Activated CD4-positive, alpha-beta T cell treated with anti-CD3 and anti-CD28 coated beads for 36 hours (primary cell): ENCODE measurements at places on chromosomes 5 and 9. TPM values are rescaled to one million over a fixed set of nuclear protein-coding genes. Genes with fewer than 3 reads are reported as not detected.

DNA sequence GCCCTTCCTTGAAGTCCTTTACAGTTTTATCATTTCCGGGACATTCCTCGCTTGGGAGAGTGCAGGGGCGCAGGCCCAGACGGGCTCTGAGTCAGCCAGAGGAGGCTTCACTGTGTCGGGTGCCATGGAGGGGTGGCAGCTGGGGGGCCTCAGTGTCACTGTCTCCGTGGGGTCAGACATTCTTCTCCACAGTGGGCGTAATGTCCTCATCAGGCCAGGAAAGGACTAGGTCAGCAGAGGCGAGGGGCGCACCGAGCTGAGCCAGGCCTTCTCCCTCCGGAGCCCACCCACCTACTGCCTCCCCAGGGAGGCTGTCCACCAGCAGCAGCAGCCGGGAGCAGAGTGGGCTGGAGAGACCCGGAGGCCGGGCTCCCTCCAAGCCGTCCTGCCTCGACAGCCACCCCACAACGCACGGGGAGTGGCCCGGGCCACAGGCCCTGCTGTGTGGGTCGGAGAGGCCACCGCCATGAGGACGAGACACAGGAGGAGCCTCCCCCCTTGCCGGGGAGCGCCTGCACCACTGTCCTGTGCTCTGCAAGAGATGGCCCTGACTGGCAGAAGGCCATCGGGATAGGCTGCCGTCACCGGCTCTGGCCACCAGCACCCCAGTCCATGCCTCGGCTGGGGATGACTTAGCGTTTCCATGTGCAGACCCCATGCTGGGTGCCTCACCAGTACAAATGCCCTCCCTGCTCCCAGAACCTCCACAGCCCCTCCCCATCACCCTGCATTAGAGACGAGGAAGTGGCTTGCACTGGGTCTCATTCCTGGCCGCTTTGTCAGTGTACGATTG is 26.5 kb downstream of the SARDH start:
- H3K4me3 ChIP-seq, result no peak overlapping the region
- H3K4me1 ChIP-seq, result peaks cover 29% of the 10 kb centered on the region
- H3K27ac ChIP-seq, result no peak overlapping the region
- no peaks in the 10 kb centered on the region for H3K27me3 ChIP-seq

DNA sequence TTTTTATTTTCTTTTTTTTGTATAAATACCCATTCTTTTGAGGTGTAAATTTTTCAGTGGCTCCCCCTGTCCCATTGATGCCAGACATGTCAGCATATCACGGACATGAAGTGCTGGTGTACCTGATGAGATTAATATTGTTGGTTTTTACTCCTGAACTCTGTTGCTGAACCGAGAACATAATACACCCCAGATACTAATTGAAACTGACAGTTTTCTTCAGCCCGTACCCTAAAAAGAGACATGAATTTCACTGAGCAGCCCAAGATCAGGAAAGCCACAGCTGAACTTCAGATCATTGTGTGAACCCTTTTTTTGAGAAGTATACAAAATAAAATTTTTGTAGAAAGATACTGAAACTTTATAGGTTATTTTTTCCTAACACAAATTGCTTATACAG is 75.7 kb downstream of the PRDM9 start:
- H3K4me1 ChIP-seq, result no peaks in the 10 kb centered on the region
- no peak overlapping the region for H3K4me3 ChIP-seq
- no peak overlapping the region for H3K27ac ChIP-seq
- H3K27me3 ChIP-seq, result no peaks in the 10 kb centered on the region

OTP gene
- not detected for total RNA-seq

DNA sequence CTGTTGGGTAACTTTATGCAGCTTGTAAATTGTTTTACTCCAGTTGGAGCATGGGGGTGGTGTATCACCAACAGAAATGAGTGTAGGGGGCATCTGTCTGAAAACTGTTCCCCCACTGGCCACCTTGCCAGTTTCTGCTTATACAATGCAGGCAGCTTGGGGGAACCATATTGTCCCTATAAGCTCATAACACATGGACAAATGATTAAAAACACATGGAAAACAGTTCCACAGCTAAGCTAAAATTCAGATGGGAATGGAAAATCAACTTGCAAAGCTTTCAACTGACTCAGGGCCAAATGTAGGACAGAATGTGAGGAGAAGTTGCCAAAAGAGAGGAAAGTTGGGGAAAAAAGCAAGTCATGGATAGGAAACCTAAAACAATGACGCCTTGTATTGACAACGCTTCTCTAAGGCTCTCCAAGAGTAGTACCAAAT is 7.9 kb upstream of the CER1 start:
- H3K4me1 ChIP-seq, result no peaks in the 10 kb centered on the region
- no peaks in the 10 kb centered on the region for H3K36me3 ChIP-seq
- H3K27me3 ChIP-seq, result peaks cover 7% of the 10 kb centered on the region
- no peak overlapping the region for H3K27ac ChIP-seq

DNA sequence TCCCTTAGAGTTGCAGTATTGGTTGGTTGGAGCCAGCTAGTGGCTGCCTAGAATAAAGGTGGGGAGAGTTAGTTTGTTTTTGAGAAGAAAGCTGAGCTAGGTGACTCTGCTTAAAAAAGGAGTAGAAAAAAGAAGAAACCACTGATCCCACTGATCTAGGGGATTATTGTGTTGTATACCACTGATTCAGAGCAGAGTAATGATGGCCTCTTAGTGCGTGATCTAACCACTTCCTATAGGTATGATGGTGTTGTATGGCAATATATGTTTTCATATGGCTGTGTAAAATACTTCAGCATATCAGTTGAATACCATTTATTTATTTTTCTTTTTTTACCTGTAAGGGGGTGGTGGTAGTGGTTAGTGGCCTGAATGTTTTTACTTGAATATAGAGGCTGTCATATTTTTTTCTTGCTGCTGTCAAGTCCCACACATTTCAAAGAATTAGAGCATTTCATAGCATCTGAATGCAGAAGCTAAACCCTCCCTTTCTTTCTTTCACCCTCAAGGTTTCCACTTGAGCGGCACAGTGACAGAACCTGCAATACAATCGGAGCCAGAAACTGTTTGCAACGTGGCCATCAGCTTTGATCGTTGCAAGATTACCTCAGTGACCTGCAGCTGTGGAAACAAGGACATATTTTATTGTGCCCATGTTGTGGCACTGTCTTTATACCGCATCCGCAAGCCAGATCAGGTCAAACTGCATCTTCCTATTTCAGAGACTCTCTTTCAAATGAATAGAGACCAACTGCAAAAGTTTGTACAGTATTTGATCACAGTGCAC is 140.3 kb downstream of the ZSWIM6 start:
- DNase-seq, result no peak
- H3K27me3 ChIP-seq, result no peaks in the 10 kb centered on the region
- H3K4me3 ChIP-seq, result no peak overlapping the region
- peaks cover 17% of the 10 kb centered on the region for H3K4me1 ChIP-seq
- peaks cover 13% of the 10 kb centered on the region for H3K36me3 ChIP-seq
- H3K27ac ChIP-seq, result no peak overlapping the region
